Activated CD8-positive, alpha-beta memory T cell treated with anti-CD3 and anti-CD28 coated beads, Interleukin-2, amount 10 ng/mL, durations not matched to agents 7 days and 5 days (primary cell): ENCODE measurements at places on chromosomes 7 and 10.

- DNase-seq = no peak
These were observed 202.0 kb downstream of the MAD1L1 start for GRCh38 chr7:2030475-2031450.

- no peak for DNase-seq
These were observed 30.0 kb upstream of the RAB11FIP2 start for GRCh38 chr10:118076705-118077104.

DNA sequence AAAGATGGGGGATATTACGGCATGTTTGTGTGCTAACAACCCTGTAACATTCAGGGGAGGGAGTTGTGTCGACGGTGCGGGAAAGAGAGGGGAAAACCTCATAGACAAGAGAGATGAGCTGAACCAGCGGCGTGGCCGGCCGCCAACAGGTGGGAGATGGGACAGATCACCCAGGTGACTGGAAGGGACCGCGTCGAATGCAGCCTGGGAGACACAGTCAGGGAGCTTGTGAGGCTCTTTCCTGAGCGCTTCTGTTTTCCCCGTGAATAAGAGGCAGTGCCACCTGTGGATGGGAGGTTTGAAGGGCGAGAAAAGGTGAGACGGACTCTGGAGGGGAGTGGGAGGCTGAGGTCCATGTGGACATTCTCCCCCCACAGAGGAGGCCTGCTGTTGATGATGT, 9.9 kb upstream of the PRKAG2 start:
- DNase-seq = no peak

- DNase-seq = peak; percentile 89
These were observed 13.7 kb downstream of the RPS24 start for GRCh38 chr10:78047314-78047891.

DNA sequence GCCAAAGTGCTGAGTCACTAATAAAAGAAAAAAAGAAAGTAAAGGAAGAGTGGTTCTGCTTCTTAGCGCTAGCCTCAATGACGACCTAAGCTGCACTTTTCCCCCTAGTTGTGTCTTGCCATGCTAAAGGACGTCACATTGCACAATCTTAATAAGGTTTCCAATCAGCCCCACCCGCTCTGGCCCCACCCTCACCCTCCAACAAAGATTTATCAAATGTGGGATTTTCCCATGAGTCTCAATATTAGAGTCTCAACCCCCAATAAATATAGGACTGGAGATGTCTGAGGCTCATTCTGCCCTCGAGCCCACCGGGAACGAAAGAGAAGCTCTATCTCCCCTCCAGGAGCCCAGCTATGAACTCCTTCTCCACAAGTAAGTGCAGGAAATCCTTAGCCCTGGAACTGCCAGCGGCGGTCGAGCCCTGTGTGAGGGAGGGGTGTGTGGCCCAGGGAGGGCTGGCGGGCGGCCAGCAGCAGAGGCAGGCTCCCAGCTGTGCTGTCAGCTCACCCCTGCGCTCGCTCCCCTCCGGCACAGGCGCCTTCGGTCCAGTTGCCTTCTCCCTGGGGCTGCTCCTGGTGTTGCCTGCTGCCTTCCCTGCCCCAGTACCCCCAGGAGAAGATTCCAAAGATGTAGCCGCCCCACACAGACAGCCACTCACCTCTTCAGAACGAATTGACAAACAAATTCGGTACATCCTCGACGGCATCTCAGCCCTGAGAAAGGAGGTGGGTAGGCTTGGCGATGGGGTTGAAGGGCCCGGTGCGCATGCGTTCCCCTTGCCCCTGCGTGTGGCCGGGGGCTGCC, at the start of gene IL6:
Gene IL6 (plus strand): TSS at position 294 of the 807 bp plus-strand sequence. CDS start 63 bp downstream, at position 357.
- DNase-seq = no peak

DNA sequence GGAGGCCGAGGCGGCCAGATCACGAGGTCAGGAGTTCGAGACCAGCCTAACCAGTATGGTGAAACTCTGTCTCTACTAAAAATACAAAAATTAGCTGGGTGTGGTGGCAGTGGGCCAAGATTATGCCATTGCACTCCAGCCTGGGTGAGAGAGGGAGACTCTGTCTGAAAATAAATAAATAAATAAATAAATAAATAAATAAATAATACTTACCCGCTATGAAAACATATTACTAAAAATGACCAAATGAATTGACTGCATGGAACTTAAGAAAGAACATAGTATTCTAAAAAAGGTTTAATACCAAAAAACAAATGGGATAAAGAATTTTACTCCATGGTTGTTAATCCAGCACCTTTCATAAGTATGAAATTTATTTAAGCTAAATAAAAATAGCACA, 305.0 kb downstream of the GATA3 start:
- no peak for DNase-seq

DNA sequence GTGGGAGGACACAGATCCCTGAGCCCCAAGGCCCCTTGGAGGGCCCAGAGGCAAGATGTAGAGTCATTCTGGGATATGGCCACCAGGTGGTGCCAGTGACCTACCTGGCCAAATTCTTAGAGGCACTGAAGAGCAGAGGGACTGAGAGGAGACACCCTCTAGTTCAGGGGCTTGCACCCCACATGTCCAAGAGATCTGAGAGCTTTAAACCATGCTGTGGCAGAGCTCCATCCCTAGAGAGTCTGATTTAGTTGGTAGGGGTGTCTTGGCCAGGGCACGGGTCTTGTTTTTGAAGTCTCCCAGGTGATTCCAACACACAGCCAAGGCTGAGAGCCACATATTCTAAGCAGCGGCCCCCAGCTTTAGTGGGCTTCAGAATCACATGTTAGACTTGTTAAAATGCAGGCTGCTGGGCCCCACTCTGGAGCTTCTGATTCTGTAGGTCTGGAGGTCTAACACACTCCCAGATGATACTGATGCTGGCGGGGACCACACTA, 52.5 kb downstream of the PRF1 start:
- DNase-seq = peak; percentile 83

DNA sequence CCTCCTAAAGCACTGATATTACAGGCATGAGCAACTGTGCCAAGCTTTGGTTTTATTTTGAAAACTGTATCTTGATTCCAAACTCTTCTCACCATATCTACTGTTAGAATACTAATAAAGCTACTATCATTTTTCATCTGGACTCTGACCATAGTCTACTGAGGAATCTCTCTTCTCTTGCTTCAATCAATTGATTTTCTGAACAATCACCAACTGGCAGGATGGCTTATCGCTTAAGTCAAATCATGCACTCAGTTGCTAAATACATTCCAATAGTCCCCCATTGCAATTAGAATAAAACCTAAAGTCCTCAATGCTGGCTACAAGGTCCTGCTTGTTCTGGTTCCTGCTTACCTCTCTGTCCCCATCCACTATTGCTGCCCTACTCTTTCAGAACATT, 2.3 kb upstream of the APBB1IP start:
- DNase-seq = no peak

DNA sequence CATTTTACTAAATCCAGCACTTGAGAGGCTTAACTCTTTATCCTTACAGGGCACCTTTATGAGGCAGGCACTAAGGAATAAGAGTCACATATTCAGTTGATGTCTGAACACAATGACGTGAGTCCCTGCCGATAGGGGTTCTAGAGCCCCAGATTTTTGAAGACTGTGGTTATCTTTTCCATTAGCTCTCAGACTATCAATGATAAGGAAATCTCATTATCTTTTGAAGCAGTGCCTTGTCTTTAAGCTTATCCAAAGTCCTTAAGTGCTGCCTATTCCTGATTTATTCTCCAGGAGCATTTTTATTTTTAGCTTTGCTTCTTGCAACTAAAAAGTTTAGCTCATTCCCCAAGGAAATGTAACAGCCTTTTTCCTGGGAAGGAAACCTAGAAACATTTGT, 444.1 kb upstream of the LRRN3 start:
- DNase-seq = no peak

GRCh38 chr7:87875151-87876039, 765 bp downstream of the SLC25A40 start:
- DNase-seq = no peak

DNA sequence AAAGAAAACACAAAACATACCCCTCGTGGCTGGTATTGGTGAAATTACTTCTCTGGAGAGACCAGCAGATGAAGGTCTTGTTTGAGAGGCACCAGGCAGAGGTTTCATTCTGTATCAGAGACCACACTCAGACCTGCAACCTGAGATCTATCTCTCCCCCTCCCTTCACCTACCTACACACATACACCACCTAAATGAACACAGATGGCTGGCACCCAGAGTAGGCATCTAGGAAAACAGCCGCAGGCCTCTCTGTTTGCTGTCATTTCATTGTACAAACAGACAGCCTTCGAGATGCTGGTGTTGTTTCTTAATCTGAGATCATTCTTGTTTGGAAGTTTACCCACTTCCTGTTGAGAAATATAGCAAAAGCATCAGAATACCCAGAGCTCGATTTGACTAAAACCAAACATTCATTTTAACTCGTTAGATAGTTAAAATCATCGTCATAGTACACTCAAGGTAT, 173.9 kb upstream of the SLC25A13 start:
- DNase-seq = peak; percentile 65
